ENCODE measurements at places on chromosomes 4 and X.

DNA sequence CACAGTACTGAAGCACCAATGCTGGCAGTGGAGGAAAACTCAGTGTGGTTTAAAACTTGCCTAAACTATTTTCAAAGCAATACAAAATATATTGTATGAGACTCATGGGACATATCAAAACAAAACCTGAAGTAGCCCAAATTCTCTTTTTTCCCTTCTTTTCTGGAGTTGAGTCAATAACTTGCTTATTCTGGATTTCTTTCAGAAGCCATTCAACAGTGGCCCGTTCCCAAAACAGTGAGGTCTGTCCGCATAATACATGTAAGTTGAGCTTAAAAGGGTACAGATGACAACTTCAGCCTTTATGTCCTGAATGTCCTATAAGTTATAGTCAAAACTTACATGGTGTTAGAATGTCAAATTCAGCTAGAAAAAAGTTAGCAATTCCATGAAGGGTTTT lies 100.8 kb downstream of the SHISA3 start:
- DNase-seq = no peak

DNA sequence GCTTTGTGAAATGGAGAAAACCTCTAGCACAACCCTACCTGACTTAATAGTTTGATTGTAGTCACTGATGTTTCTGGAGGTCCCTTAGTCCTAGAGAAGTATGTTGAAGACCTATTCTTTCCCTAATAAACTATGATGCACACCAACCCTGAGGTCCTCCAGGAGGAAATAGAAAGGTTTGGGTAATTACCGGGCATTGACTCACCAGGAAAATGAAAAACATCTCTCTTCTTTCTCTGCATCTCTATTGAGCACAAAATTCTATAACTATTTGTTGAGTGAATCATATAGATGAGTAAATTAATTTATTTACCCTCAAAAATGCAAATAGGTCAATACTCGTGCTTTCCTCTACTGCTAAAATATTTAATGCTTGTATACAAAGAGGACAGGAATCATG lies 582.4 kb upstream of the FAM241A start:
- DNase-seq = no peak

- no peak for DNase-seq
Observed at GRCh38 chr4:133320576-133321170, 171.6 kb downstream of the PCDH10 start.

- DNase-seq = no peak
Observed at GRCh38 chrX:134661295-134661694, 3.0 kb upstream of the PLAC1 start.

DNA sequence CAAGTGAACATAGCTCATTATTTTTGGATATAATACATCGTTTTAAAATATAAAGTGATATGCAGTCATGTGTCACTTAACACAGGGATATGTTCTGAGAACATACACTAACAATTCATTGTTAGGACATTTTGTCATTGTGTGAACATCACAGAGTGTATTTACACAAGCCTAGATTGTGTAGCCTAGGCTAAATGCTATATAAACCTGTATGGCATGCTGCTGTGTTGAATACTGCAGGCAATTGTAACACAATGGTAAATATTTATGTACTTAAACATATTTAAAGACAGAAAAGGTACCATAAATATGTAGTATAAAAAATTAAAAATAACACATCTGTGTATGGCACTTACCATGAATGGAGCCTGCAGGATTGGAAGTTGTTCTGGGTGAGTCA lies 44.9 kb upstream of the GPRIN3 start:
- no peak for DNase-seq

DNA sequence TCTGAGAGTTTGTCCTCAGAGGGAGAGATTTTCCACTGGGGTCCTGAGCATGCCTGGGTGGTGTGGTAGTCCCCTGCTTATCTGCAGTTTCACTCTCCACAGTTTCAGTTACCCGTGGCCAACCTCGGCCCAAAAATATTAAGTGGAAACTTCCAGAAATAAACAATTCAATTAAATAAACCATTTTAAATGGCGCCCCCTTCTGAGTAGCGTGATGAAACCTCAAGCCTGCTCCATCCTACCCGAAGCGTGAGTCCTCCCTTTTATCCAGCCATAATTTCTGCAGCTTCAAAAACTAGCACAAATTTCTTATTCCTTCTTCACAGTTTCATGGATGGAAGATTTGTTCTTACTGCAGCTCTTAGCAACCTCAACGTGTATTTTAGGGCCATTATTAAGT lies 26.7 kb downstream of the PNMA6E start:
- no peak for DNase-seq

GRCh38 chr4:138070816-138071215 lies 171.3 kb downstream of the SLC7A11 start:
- no peak for DNase-seq

DNA sequence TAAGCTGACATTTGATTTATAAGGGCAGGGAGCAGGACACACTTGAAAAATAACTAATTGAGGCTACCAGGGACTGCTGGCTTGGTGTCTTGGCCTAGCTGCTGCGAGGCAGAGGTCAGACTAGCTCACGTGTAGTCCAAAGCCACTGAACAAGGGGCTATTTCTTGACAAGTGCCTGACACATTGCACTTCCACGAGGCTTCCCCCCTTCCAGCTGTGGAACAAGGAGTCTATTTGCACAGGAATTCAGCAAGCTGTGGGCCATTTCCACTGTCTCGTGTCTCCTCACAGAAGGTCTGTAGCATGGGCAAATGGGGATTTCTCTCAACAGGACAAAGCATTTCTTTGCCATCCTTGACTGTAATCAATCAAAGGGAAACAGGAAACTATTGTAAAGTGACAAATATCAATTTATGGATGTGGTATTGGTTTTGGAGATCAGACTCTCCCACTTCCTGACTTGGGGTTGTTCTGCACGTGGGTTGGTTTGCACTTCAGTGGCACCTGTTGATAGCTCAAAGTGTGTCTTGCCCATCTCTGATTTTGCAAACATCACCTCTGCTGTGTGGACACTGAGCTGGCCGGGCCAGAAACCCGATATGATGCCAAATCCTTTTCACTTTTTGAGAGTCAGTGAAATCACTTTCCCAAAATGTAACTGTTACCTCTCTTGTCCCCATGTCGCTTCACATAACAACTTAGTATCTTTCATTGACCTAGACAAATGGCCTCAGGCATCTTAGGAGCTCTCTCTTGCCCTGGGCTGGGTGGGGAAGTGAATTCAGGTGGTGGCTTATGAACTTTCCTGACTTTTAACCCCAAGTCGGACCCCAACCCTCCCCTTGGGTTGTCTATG lies 107.4 kb upstream of the MAMLD1 start:
- no peak for DNase-seq

GRCh38 chr4:77931452-77932135 lies 69.0 kb downstream of the MRPL1 start:
- no peak for DNase-seq

- no peak for DNase-seq
Observed at GRCh38 chr4:119016636-119017035, 119.0 kb upstream of the MYOZ2 start.

- no peak for DNase-seq
Observed at GRCh38 chrX:19883878-19884277, 3.5 kb downstream of the SH3KBP1 start.

DNA sequence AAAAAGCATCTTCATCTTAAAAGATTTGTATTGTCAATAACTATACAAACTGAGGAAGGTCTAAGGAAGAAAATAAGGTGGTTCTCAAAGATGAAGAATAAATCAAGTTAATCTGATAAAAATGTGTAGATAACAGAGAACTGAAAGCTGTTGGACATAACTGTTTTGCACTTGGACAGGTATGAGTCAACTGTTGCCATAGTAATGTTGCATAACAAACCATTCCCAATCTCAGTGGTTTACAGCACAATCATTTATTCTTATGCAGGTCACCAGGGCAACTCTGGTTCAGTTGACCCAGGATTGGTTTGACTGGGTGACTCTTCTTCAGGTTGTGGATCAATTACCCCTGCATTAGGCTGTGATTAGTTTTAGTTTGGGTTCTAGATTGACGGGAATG lies 2197.7 kb downstream of the ARAP2 start:
- no peak for DNase-seq

GRCh38 chr4:75623026-75623425 lies 7.3 kb downstream of the CDKL2 start:
- DNase-seq = no peak

DNA sequence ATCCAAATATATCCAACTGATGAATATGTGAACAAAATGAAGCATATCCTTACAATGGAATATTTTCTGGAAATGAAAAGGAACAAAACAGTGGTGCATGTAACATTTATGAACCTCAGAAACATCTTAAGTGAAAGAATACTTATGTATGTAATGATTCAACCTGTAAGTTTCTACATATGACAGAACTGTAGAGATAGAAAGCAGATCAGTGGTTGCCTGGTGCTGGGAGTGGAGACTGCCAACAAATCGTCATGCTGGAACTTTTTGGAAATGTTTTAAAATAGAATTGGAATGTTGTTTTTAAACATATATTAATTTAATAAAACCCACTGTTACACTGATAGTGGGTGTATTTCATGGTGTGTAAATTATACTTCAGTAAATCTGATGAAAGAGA lies 667.5 kb downstream of the RAPGEF2 start:
- DNase-seq = no peak

DNA sequence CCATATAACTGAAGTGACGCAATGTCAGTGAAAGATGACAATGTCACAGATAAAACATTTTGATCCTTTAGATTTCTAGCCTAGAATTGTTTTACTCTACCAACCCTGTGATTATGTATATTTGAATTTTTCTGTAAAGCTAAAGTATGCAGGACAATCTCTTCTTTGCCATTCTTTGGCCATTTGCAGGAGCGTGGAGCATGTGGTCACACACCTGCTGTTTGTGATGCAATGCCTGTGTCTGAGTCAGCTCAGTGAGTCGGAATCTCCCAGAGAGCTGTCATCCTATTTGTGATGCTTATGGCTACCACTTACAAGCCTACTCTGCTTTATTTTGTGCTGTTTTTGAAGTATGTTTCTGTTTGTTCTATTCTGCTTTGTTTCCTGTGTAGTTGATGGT lies 214.5 kb downstream of the NAF1 start:
- no peak for DNase-seq

- DNase-seq = no peak
Observed at GRCh38 chr4:10612476-10612875, 72.1 kb downstream of the CLNK start.

- DNase-seq = no peak
Observed at GRCh38 chr4:85952972-85953650, 406.7 kb downstream of the MAPK10 start.

GRCh38 chr4:104489731-104490095 lies 5.0 kb downstream of the CXXC4 start:
- no peak for DNase-seq

GRCh38 chr4:64564126-64564525 lies 154.9 kb upstream of the TECRL start:
- DNase-seq = no peak

- peak; percentile 24 for DNase-seq
Observed at GRCh38 chrX:130330706-130331105, 9.0 kb upstream of the SLC25A14 start.

- peak; percentile 31 for DNase-seq
Observed at GRCh38 chrX:40143001-40143400, 45.2 kb upstream of the BCOR start.

GRCh38 chr4:1683736-1684505 lies at the start of gene FAM53A:
Gene FAM53A, minus strand, starts transcription at chr4:1684313. Its CDS starts 15,572 bp downstream, at chr4:1668741.
- peak; percentile 58 for DNase-seq

DNA sequence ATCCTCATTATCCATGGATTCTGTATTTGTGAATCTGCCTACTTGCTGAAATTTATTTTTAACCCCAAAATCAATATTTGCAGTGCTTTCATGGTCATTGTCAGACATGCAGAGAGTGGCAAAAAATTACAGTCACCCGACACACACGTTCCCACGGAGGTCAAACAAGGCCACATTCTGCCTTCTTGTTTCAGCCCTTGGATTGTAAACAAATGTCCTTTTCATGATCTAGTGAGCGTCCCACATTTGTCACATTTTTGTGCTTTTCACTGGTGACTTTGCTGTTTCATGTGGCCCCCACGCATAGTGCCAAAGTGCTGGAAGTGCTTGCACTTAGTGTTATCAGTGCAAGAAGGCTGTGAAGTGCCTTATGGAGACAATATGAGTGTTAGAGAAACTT lies 45.0 kb downstream of the SOD3 start:
- no peak for DNase-seq

GRCh38 chrX:69162361-69162865 lies 2.8 kb downstream of the PJA1 start:
- DNase-seq = no peak

GRCh38 chrX:154382483-154383069 lies 3.5 kb downstream of the EMD start:
- DNase-seq = no peak

DNA sequence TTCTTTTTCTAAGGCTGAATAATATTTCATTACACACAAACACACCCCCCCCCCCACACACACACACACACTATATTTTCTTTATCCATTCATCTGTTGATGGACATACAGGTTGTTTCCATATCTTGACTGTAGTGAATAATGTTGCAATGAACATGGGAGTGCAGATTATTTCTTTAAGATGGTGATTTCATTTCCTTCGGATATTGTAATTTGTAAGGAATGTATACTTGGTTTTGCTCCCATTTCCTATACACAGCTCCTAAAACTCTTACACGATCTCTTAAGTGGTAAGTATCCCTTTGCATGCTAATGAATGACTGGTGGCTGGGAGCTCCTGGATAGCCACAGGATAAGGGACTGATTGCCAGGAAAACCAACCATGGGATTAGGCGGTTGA lies 14.7 kb upstream of the RBMXL3 start:
- no peak for DNase-seq

- DNase-seq = no peak
Observed at GRCh38 chr4:152682143-152682941, 2.5 kb upstream of the TMEM154 start.

DNA sequence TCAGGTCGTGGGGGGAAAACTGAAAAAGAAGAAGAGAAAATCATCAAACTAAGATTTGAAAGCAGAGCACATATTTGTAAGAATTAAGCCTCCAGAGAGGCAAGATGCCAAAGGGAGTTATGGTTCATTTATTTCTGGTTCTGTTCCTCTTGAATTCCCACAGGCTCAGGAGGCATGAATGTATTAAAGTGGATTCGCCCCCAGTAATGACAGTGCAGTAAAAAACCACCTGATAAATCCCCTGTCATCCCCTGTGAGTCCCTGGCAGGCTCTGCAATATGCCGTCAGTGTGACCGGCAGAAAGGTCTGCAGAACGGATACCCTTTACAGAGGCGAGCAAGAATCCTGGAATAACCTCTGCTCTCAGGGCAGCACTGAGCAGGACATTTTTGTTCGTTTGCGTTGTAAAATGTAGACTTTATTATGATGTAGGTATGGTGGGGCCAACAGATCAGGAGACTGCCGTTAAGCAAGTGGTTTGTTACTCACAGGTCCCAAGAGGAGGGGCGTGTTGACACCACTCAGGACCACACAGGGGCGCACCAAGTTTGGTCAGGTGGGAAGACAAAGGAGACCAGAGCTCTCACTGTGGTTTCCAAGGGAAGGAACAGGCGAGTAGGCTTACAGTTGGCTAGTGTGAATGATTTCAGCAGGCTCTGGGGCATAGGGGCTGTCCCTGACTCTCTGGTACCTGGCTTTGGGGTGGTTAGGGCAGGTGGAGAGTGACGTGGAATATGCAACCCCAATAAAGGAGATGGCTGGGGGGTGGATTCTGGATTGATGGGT lies 75.3 kb downstream of the DHRSX start:
- DNase-seq = no peak

All from NCI-H524 (cell line).